ENCODE measurements at places on chromosomes 3 and 15. TPM values are rescaled to one million over a fixed set of nuclear protein-coding genes. Genes with fewer than 3 reads are reported as not detected.

GRCh38 chr15:23415321-23415865, 31.6 kb downstream of the GOLGA6L2 start:
- no peak for DNase-seq

- DNase-seq: no peak
Measured at GRCh38 chr3:55630921-55631299, 143.8 kb upstream of the WNT5A start.

RPL39L gene
- total RNA-seq: 3.1 TPM

SNURF gene
- total RNA-seq: 58.2 TPM

DNA sequence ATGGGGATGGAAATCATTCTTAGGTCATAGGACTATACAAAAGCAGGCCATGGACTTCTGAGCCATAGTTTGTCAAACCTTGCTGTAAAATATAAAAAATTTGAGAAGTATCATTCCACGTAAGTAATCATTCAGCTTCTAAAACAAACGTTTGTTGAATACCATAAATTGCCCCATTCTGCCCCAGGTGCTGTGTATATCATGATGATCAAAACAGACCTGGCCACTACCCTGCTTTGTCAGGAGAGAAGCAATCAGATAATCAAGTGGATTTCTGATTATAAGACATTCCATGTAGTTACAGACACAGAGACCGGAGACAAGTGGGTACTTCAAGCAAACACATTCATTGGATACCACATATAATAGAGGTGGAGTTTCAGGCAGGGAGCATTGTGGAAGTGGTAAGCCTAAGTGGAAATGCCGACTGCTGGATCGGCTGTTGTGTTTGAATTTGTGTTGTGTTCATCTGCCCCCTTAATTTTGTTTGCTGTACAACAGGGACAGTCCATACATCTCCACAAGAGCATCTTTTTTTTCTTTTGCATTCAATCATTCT, 61.7 kb downstream of the TGFBR2 start:
- DNase-seq: no peak

DNA sequence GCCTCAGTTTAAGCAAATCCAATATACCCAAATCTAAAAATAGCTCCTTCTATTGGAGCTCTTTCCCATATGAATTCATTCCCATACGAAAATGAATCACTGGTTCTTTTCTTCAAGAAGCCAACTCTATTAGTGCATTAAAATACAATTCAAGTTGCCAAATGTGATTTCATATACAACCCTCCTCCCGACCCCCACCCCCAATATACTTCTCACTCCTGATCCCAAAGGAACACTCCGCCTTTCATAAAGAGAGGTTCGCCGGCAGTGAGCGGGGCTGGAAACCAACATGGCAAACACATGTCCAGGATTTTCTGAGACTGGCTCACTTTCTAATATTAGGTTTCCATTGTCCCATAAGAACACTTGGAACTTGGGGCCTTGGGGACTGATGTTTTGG, 48.5 kb downstream of the MAGEF1 start:
- DNase-seq: no peak

SCN5A gene
- total RNA-seq: 162 TPM

FBXO40 gene
- 207 TPM for total RNA-seq

Data from Right ventricle myocardium superior (tissue), 1 donor.